Urinary bladder (tissue), 4 donors: ENCODE measurements at places on chromosomes 7 and 10. TPM values are rescaled to one million over a fixed set of nuclear protein-coding genes. Genes with fewer than 3 reads are reported as not detected.

DNA sequence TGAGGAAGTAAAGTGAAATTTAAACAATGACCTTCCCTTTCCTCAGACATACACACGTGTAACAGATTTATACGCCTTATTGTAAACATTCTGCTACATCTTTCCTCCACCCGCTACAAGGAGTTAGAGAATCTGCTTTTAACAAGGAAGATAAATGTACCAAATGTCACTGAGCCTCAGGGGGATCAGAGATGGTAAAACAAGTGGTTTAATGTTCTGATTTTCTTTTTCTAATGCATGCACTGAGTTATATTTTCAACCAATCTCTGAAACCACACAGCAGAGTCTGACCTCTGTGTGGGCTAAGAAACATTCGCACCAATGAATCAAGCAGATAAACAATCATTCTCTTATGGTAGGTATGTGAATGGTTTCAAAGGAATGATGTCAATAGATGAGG, 599.5 kb downstream of the ARL4A start:
- no peak for DNase-seq

DNA sequence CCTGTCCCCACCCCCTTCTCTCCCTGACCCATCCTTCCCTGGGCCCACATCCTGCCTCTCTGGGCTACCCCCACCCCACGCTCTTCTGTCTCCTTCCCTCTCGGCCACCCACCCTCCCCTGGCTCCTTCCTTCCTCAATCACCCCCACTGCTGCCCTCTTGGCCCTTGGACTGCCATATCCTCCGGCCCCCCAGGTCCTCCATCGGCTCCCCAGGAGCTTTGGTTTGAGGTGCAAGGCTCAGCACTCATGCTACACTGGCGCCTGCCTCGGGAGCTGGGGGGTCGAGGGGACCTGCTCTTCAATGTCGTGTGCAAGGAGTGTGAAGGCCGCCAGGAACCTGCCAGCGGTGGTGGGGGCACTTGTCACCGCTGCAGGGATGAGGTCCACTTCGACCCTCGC, 10.9 kb downstream of the EPHB6 start:
- no peak for DNase-seq

DNA sequence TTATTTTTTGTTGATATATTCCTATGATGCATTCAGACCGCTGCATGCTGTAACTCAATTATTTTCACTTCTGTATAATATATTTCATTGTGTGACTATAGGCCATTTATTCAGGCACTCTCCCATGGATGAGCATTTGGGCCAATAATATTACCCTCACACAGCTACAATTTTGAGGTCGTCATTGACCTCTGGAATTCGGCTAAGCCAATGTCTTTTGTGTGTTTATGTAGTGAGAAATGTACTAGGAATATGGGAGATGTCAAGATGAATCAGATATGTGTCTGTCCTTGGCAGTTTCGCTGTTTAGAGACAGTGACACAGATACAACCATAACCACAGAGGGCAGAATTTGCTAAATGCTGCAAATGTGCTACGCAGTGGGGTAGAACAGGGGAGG, 474.2 kb downstream of the ADRA2A start:
- DNase-seq, result no peak

Gene PDZD7
- 0.21 TPM for total RNA-seq

Gene CLDN15
- 5.3 TPM for total RNA-seq

Gene LRRC4
- total RNA-seq, result 3.2 TPM

Gene PSAP
- 424 TPM for total RNA-seq
